Left ventricle myocardium superior (tissue), 1 donor: ENCODE measurements at places on chromosomes 2 and 18.
A peak's percentile ranks its signal among the peaks of the same experiment; 100 is the strongest.

DNA sequence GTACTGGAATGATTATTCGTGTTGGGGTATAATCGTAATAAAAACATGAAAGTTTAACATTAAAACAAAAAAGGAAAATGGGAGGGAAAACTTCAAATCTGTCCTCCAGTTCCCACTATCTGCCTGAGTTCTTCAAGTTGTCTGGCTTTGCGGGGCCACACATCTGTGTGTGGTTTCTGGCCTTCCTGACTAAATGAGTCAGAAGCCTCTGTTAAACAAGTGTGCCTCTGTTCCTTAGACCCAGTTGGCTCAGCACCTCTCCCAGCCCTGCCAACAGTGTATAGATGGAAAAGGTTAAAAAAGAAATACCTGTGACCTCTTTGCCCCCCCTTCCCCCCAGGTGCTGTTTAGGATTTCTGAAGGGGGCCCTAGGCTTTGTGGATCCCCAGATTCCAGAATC is 30.2 kb downstream of the XDH start:
- no peak for DNase-seq

DNA sequence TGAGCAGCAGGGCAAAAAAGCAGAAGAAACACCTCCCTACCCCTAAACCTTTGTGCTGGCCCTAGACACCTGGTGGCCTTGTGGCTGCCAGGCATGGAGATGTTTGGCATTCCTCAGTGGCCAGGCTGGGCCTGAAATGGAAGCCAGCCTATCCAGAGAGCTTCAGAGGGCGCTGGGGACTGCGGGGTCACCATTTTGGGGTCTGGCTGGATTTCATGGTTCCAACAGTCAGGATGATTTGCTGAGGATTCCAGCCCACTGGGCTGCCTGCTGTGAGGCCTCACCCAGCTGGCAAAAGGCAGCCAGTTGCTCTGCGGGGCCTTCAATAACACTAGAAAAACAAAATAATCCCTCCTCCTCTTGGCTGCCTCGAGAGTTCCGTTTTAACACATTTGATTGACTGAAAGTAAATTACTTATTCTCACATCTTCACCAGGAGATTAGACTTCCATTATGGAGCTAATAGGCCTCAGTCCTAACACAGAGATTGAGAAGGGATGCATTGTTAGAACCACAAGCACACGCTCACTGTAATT is 154.1 kb downstream of the EN1 start:
- DNase-seq, result no peak

DNA sequence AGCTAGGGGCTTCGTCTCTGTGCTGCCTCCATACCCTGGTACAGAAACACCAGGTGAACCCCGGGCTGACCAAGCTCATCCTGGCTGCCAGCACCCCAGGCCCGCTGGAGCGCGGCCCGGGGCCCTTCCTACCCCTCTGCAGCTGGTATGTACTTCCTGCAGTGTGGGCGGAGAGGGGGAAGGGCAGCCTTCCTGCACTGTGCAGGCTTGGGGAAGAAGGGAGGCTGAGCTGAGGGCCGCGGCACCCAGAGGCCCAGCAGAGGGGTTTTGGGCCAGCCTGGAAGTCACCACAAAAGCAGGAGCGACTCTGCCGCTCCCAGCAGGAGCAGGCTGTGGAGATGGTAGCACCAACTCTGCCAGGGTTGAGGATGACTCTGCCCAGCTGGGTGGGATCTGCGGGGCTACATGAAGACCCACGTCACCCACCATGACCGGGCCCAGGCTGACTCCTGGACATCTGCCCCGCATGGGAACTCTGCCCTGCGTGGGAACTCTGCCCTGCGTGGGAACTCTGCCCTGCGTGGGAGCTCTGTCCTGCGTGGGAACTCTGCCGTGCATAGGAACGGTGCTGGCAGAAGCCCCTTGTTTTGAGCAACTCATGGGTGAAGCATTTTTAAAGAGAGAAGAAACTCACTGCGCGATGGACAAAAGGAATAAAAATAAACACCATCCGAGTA is 273.3 kb downstream of the NDUFA10 start:
- DNase-seq, result peak; percentile 49

GRCh38 chr2:231117922-231118613 is 6.8 kb downstream of the HTR2B start:
- DNase-seq, result no peak

DNA sequence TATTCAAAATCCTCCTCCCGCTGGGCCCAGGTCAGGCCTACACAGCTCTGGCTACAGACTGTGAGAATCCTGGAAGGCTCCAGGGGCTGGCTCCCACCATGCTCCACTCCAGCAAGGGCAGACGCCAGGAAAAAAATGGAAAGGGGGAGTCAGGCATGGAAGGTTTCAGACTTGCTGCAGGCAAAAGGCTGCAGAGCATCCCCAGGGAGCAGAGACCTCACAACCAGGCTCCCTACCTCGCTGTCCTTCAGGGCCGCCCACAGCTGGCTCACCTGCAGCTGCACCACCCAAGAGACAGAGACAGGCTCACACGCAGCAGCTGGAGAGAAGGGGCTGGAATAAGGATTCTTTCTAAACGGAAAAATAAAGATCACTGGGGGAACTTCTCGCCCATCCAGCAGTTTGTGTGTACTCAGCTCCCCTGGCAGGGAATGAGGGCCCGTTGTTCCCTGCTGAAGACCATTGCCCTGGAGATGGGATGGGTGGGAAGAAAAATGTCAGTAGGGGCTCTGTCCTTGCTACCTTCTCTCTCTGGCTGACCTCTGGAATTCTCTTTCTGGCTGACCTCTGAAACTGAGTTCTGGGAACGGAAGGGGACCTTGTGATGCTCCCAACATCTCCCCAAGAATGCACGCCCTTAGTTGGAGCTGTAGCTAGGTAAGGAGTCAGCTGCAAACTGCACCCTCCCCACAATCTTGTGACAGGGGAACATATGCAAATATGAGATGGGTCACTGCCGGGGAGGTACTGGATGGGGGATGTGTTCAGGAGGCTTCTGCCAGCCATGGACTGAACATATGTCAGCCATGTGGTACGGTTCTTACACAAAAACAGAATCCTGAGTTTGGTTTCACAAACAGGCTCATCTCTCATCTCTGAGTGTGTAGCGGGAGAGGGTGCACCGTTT is 34.5 kb downstream of the BCL2 start:
- no peak for DNase-seq

GRCh38 chr18:22093731-22094357 is 75.5 kb upstream of the GATA6 start:
- DNase-seq, result no peak
